SK-N-SH treated with all-trans-retinoic acid at 6 μM for 48 hours (cell line): ENCODE measurements at places on chromosomes 2 and 18.

GRCh38 chr2:112902816-112903215 is 8.1 kb upstream of the IL37 start:
- ATAC-seq, result no peak

DNA sequence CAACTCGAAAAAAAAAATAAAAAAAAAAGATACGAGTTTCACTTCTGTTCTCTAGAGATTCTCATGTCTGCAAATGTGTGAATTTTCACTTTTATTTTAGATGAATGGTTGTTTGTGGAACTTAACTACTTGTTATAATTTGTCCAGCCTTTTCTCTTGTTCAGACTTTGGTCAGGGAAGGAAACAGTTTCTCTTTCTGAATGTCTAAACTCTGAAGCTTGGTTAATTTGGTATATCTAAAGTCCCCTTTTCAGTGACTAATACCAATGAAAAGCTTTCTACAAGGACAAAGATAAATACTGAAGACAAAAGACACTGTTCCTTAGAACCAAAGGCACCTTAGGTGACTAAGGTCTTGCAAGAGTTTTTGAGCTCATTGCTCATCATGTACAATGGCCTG is 144.4 kb upstream of the PIEZO2 start:
- ATAC-seq, result no peak

DNA sequence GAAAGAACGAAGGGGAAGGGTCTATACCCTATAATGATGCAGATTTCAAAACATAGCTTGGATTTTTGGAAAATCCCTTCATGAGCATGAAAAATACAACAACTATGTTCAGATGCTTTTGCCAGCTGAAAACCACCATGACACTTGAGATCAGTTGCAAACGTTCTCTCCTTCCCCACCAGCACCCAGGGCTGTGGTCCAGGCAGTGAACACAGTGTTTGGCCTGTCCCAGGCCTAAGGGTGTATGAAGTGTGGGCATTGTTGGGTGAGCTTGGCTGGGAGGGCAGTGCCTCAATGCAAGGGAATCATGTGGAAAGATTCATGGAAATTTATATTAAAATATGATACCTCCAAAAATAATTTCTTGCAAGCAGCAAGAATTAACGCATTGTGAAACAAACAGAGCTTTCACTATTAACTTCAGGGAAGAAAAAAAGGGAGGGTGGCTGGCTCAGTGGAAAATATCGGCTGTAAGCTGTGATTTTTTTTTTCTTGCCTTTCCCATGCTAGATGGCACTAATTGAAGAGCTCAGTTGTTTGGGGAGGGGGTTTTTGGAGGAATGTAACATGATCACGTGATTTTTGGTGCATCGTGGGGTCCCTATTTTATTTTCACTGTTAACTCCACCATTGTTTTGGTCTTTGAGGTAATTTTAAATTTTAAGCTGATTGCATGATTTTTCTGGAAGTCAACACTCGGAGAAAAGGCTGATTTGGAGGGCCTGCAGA is 52.0 kb downstream of the CDC42EP3 start:
- ATAC-seq, result no peak

- no peak for ATAC-seq
Observed at GRCh38 chr2:138228101-138228500, 263.8 kb downstream of the HNMT start.
